ENCODE measurements at places on chromosomes 13 and 19. TPM values are rescaled to one million over a fixed set of nuclear protein-coding genes. Genes with fewer than 3 reads are reported as not detected.

DNA sequence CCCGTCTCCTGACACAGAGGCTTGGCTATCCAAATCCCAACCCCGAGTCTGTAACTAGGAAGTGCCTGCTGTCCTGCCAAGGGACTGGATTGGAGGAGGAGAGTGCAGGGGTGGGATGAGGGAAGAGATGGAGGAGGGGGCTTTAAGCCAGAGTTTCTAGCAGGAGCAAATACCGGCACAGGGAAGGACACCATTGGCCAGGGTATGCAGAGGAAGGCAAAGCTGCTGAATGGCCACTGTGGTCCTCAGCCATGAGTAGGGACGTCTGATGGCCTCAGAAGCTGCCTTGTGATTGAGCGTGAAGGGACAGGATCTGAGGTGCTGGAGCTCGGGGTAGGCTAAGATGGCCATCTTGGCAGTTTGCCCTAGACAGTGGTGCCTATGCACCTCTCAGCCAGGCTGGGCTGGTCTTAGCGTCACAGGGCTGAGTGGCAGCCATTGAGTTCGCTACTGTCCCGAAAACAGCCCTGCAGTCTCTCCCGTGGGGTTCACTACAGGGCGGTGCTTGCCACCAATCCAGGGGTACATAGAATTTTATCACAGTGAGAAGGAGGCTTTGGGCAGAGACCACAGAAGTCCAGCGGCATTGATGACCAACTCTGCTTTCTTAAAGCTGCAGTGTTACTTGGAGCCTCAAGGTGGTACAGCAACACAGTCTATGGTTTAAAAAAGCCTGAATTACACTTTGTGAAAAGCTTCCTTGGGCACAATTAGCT is 61.8 kb downstream of the AKAP11 start:
- peak; percentile 15 for DNase-seq

DNA sequence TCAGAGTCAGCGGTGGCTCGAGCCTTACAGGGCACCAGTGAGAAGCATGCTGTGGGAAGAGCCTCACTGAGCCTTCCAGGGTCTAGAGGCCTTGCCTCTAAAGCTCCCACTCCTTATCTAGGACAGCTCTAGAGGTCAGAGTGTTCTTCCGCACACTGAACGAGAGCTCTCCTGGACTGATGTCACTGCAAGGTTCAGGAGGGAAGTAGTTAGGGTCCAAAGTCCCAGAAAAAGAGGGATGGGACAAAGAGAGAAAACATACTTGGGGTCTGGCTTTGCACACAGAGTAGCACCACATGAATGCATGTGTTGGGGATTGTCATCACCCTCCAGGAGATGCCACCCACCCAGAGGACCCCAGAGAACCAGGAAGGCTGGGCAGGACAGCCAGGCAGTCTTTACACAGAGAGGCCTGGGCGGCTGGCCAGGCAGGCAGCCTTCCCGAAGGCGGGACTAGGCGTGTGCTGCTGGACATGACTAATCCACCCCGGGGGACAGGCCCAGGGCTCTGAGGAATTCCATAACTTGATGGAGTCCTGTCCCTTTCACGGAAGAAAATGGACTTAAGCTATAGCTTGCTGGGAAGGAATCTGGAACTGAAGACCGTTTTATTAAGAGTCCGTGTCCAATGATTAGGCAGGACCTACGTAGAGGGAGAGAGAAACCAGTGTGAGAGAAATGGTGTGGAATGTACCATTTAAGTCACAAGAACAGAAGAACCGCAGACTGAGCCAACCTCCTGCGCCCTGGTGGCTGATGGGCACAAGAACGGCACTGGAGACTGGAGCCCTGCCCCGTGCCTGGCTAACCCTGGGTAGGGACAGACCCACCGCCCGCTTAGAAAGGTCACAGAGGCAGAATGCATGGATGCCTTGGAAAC is 16.6 kb upstream of the EPHX3 start:
- no peak for DNase-seq

GRCh38 chr13:93361703-93362102 is 135.1 kb downstream of the GPC6 start:
- DNase-seq: no peak

GRCh38 chr13:112486386-112487126 is 101.4 kb downstream of the TUBGCP3 start:
- DNase-seq: no peak

CLDN10 gene
- polyA plus RNA-seq: 100 TPM

EPS8L1 gene
- polyA plus RNA-seq: 91.8 TPM

SIGLEC8 gene
- 0.10 TPM for polyA plus RNA-seq
